Kasumi-1 (cell line): ENCODE measurements at places on chromosomes 12 and 14.
A peak's percentile ranks its signal among the peaks of the same experiment; 100 is the strongest.

- DNase-seq, result peak; percentile 73
These were observed 58.1 kb upstream of the CCND2 start for GRCh38 chr12:4215229-4216186.

DNA sequence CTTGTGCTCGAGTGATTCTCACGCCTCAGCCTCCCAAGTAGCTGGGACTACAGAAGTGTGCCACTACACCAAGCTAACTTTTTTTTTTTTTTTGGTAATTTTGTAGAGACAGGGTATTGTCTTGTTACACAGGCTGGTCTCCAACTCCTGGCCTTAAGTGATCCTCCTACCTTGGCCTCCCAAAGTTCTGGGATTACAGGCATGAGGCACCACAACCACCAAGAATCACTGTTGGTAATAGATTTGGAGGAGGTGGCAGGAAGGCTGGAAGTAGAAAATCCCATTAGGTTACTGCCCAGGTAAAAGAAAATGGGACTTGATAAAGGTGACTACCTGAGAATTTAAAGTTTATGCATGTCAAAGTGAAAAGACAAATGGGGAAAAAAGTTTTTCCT, 1.4 kb upstream of the CDCA4 start:
- DNase-seq, result no peak

DNA sequence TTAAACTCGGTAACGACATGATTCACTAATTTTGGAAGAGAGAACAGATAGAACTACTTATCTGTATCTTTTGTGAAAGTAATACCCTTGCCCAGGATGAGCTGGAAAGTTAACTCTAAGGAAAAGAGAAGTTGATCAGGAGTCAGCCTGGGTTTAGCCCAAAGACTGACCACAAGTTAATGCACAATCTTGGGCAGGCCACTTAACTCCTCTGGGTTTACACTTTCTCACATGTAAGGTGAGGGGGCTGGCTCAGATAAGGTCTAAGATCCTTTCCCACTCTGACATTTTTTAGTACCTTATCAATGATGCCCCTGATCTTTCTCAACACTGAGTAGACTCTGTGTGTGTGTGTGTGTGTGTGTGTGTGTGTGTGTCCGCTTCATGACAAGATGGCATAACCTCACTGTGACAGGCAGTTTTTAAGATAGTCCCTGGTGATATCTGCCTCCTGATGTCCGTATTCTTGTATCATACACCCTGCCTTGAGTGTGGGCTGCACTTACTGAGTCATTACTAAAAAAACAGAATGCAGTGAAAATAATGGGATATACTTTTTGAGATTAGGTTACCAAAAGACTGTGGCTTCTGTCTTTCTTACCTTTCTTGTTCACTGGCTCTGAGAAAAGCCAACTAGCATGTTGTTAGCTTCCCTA, 56.2 kb upstream of the CCDC198 start:
- DNase-seq, result no peak

DNA sequence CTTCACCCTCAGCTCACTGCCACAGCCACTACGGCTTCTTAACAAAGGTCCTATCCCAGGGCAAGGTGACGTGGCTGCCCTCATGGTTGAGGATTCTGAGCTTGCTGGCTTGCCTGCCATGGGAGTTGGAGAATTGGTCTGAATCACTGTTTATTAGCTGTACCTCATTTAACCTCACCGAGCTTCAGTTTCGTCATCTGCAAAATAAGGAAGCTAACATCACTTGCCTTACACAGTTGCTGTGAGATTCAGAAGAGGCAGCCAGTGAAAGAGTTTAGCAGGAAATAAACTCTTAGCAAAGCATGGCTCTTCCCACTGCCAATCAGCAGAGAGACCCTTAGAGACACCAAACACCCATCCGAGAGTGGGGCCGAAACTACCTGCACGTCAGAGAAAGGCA, 90.1 kb upstream of the KCNA1 start:
- DNase-seq, result peak; percentile 33

- no peak for DNase-seq
These were observed 39.7 kb upstream of the BDKRB2 start for GRCh38 chr14:96164861-96165490.

DNA sequence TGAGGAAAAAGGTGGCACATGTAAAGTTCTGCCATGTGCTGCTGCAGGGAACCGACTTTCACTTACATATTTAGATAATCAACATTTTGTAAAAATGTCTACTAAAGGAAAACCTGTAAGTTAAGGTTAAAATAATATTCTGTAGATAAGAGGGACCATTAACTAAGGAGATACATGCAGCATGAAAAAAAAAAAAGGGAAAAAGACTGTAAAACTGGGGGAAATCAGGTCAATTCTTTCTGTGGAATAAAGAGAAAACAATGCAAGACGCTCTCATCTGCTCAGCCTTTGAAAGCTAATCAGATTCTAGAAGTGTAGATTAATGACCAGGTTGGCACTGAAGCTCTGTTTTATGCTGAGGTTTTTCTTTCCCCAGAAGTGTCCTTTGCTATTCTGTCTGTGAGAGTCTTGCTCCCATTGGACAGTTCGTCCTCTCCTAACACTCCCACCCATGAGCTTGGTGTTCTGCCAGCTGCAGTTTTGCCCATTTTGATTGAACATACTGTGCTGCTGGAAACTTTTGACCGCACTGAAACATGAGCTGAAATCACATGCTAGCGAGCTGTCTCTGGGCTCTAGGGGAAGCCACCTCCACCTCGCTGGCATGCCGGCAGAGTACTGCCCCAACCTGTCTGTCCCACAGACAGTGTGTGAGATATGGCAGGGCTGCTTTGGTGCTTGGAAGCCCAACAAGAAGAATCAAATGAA, 39.7 kb downstream of the PPTC7 start:
- no peak for DNase-seq

DNA sequence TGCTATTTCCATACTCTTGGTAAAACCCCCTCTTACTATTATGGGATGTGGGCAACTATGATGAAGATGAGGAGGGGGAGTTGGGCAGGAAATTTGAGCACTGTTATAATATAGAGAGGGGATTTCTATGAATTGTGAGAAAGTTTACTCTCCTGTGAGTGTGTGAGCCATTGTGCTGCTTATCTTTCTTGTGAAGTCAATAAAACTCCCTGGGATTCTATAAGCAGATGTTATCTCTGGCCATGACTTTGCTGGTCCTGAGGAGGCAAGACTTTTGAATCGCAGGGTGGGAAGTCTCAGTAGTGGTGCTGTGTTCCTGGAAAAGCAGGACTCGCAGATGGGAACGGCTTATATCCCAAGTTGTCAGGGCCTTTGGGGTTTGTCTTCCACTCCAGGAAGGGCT, 62.2 kb downstream of the EMP1 start:
- no peak for DNase-seq

- DNase-seq, result peak; percentile 11
These were observed 48.8 kb downstream of the NINJ2 start for GRCh38 chr12:614411-614970.

DNA sequence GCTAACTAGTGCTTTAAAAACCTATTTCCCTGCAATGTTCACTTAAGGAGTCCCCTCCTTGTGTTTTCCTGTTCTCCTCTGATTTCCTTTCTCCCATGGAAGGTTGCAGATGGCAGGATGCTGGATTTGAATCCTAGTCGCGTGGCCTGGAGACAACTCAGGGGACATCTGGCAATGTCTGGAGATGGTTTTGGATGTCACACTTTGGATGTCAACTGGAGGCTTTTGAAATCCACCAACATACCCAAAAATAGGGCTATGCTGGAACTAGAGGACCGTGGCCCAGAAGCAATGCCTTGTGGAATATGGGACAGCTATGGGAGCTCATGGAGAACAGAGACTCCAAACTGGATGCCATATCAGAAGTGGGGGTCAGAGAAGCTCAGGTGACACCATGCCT, 95.8 kb upstream of the NOS1 start:
- no peak for DNase-seq

DNA sequence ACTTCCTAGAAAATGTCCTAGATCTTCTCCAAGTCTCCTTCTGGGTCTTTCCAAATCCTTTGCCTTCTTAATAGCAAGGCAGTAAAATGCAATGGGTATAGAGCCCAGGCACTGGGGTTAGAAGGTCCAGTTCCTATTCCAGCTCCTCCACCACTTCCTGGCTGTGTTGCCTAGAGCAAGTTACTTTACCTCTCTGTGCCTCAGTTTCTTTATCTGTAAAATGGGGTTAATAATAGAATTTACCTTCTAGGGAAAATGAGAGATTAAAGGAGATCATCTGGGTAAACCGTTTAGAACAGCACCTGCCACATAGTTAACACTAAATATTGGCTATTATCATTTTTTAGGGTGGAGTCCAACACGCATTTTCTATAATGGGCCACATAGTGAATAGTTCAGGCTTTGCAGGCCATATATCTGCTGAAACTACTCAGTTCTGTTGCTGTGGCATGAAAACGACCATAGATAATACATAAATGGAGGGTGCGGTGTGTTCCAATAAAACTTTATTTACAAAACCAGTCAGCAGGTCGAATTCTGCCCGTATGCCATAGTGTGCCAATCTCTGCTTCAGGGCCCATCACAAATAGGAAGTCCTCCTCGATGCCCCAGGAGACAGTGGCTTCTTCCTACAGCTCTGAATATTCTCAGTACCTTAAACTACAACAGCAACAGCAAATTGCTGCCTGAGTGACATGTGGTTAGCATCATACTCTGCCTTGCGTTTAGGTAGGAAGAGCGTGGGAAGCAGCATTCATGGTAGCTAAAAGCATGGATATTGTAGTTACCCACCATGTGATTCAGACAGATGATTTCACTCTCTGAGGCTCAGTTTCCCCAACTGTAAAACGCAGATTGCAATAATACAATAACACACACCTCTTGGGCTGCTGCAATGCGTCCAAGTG, 60.9 kb downstream of the SVOP start:
- no peak for DNase-seq

DNA sequence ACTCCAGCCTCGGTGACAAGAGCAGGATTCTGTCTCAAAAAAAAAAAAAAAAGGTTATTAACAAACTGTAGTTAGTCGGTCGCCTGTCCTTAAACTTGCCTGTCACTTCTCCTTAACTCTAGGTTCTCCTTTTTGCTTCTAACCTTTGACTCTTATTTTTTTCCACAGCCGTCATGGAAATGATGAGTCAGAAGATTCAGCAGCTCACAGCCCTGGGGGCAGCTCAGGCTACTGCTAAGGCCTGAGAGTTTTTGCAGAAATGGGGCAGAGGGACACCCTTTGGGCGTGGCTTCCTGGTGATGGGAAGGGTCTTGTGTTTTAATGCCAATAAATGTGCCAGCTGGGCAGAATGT, 418 bp upstream of the MYG1 start:
- peak; percentile 55 for DNase-seq

DNA sequence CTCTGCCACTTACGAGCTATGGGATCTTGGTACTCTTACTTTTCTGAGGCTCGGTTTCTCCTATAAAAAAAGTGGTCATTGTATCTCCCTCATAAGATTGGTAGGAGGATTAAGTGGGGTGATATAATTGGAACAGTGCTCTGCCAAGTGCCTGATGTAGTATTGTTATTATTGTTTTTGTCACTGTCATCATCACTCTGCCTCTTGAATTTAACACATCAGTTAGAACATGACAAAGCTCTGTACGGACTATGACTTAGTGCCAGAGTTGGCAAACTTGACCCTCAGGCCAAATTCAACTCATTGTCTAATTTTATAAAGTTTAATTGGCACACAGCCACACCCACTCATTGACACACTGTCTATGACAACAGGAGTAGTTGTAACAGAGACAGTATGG, 229.0 kb upstream of the NOS1 start:
- no peak for DNase-seq

DNA sequence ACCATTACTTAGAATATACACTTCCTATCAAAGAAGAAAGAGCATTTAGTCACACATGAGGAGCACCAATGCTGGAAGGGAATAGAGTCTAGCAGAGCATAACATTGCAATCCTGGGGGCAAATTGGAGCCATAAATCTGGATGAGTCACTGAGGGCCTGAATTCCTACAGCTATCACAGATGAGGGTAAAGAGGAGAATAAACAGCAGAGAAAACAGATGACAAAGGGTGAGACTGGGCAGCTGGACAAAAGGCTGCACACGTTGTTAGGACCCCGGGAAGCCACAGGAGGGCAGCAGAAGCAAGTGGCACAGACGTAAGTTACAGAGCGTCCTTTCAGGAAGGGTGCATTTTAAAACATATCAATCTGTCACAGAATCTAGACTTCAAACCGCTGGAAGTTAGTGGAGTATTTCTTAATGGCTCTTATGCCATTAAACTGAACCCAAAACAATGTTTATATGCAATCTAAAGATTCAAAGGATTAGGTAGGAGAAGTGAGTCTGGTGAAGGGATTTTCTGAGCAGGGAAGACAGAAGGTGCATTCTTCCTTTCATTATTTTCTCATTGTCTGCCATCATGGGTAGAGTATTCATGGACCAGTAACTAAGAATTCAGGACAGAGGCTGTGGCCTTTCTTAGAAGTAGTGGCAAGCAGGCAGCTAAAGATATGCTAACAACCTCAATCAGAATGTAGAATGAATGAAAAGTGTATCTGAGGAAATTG, 159.8 kb upstream of the DAAM1 start:
- DNase-seq, result peak; percentile 87

DNA sequence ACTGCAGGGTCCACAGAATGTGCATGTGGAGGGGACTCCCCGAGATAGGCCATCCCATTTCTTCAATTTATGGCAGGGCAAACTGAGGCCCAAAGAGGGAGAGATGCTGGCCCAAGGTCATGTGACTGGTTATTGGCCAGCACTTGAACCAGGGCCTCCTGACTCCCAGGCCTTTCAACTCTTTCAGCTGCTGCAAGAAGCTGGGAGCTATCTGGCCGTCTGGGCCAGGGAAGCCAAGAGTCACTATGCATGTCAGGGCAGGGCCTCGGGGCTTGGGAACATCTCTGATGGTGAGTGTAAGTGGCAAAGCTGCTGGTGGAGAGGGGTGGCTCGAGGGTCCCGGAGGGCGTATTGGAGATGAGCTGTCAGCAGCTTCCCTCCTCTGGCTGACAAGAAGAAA, 9.5 kb upstream of the LTBP2 start:
- no peak for DNase-seq

DNA sequence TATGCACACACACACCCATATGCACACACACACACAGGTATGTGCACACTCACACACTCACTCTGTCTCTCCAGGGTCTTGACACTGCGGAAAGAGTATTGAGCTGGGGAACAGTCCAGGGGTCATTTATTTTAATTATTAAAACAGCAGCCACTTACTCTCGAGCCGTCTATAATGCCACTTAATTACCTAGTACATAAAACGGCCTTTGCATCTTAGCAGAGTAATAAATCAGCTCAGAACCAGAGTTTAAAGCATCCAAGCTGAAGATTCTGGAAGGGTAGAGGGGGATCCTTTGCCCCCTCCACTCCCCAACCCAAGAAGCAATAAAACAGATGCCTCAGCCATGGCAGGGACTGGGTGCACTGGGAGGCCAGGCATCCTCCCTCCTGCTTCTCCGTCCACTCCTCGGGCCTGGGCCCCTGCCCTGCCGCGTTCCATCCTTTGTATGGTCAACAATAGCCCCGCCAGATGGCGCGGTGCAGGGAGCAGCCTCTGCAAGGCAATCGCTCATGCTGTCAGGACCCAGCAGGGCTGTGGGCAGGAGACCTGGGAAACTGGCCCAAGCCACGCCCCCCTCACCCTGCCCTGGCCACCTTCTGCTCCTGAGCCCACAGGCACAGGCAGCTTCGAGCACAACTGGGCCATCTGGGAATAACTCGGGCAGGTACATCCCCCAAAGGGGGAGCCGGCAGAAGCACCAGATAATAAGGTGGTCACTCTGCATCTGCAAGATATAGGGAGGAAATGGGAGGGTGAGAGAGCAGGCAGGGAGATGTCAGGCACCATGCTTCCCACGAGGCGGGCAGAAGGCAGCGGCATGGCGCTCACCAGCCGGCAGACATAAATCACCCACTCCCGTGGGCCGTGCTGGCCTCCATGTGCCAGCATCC, 40.9 kb downstream of the CCDC85C start:
- no peak for DNase-seq

- DNase-seq, result peak; percentile 67
These were observed 14.9 kb upstream of the TAC3 start for GRCh38 chr12:57031138-57031725.
